ENCODE measurements at places on chromosomes 1 and 21.

- DNase-seq, result peak; percentile 56
These were observed 486 bp downstream of the SLC27A3 start for GRCh38 chr1:153775458-153776327.

DNA sequence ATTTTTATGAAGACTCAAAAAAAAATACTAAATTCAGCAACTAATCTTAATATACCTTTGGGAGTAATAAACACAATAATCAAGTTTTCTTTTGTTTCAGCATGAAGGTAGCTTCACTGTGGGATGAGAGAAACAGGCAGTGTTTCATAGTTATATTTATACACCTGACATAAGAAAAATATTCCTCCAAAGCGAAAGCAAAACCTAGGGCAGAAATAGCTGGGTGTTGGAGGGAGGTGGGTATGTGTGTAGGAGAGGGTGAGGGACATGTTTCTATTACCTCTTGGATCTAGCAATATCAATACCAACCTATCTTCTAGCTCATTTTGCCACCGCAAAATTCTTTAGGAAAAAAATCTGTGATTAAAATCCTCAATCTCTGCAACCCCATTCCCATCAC lies 24.9 kb upstream of the MAN1A2 start:
- no peak for DNase-seq

DNA sequence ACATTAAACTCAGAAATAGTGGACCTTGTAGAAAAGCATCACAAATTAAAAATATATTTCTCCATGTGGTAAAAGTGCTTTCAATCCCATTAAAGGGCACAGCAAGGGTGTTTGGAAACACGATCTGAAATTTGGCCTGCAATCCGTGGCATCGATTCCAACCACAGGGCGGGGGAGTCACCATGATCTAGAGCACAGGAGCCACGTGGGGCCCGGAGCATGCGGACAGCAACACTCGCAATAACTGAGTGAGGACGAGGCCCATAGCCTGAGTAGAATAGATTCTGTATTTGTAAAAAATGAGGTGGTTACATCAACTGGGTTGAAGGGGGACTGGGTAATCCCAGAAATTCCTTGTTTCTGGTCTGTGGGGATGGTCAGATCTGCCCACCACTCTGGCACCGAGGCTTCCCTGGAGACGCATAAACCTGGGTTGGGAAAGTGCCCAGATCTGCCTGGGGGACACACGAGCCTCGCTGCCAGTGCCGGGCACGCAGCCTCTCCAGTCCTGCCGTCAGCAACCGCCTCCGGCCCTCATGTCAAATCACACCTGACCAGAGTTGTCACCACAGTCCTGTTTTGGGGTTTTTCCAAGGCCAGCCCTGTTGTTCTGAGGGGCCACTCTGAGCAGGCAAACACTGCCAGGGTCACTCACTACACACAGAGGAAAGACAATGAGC lies 104.3 kb downstream of the PGBD5 start:
- DNase-seq, result no peak

GRCh38 chr1:18794051-18794450 lies 65.4 kb downstream of the TAS1R2 start:
- DNase-seq, result no peak

- no peak for DNase-seq
These were observed 2.3 kb downstream of the GPR137B start for GRCh38 chr1:236144446-236145150.

DNA sequence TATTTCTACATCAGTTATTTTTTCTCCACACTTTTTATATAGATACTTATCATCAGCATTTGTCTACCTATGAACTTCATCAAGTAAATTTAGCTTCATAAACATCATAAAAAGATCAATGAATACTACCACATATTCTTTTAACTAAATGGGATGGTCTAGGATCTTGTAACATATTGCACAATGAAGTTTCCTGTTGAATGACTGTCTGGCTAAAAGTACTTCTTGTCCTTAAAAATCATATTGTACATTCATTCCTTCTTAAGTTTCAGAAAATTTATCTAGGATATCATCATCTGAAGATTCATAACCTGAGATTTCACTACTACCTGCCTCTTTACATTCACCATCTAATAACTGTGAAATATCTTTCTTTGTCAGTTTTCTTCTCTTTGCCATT lies 69.0 kb downstream of the MAGI3 start:
- no peak for DNase-seq

- no peak for DNase-seq
These were observed 14.6 kb downstream of the TMEM201 start for GRCh38 chr1:9603307-9603706.

DNA sequence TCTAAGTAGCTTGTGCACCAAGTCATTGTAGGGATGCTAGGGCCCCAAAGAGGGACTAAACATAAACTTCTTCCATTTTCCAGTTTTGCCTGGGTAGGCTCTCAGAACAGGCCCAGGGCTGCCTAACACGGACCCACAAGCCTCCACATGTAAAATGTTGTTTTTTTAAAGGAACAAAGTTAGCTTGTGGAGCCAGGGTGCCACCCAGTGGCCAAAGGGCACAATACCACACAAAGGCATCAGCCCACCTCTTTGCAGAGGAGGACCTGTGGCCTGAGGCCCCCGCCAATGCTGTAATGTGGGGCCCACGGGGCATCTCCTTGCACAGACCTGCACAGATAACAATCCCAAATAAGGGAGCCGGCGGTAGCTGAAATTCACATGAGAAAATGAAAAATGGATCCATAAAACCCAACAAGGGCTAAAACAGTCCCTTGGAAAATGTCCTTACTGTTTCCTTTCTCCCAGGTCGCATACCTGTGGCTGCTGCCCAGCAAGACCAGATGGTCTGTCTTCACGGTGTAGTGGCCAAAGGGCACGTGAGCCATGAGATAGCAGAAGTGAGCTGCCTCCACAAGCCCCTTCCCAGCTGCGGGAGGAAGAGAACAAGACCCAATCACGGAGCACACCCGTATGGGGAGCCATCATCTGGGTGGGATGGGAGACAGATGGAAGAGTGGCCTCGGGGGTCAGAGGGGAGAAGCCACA lies 23.8 kb downstream of the SEC16B start:
- DNase-seq, result no peak

- no peak for DNase-seq
These were observed 3.0 kb downstream of the TCHH start for GRCh38 chr1:152112101-152112884.

GRCh38 chr1:227777156-227777555 lies 38.3 kb upstream of the PRSS38 start:
- DNase-seq, result no peak

DNA sequence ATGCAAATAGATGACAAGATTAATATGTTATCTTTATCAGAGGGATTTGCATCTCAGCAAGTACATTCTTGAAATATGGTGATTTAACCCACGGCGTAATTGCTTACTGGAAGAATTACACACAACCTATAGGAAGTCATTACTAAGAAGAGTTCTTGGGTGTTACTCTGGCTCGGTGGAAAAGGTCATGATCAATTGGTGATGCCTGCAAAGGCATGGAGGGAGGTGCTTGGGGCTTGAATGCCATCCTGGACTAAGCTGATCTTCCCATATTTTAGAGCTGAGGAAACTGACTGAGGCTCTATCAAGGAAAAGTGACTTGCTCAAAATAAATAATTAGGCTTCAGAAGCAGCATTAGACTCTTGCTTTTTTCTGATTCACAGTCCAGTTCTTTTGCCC lies 137.5 kb upstream of the JUN start:
- DNase-seq, result no peak

DNA sequence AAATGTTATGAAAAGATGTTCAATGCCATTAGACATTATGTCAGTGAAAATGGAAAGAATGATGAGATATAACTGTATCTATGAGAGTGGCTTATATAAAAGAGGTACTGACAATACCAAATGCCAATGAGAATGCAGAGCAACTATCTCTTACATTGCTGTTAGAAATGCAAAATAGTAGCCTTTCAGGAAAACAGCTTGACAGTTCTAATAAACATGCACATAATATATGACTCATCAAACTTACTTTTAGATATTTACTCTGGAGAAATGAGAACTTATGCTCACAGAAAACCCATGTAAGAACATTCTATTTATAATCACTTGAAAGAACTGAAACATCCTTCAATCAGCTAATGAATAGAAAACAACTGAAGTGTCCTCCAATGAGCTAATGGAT lies 996.7 kb upstream of the ADGRL4 start:
- no peak for DNase-seq

GRCh38 chr21:43328185-43328957 lies 98.6 kb downstream of the SIK1 start:
- DNase-seq, result no peak

DNA sequence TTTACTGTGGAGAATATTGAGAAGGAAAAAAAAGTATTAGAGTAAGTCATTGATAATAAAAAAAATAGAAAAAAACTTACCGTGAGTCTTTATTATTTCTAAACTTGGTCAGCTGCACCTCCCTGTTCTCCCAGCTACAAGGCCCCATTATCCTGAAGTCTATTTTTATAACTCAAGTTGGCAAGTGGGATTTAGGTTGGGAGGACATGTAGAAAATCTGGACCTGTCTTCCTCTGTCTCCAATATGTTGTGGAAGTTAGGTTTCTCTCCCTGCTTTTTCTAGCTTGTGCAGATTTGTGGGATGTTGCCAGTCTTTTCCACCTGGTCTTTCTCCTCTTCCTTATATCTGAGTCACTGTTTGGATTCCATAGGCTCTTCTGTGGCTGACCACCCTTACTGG lies 361.4 kb downstream of the HLX start:
- no peak for DNase-seq

Data from stimulated activated CD4-positive, alpha-beta T cell treated with anti-CD3 and anti-CD28 coated beads, Interleukin-12 subunit alpha, Interleukin-12 subunit beta, amount 100 ng/mL, for 4 hours (primary cell).